ENCODE measurements at places on chromosomes 2 and 18. TPM values are rescaled to one million over a fixed set of nuclear protein-coding genes. Genes with fewer than 3 reads are reported as not detected.

The STK36 gene
- 35.7 TPM for total RNA-seq

The HOXD10 gene
- total RNA-seq, result 1.6 TPM

DNA sequence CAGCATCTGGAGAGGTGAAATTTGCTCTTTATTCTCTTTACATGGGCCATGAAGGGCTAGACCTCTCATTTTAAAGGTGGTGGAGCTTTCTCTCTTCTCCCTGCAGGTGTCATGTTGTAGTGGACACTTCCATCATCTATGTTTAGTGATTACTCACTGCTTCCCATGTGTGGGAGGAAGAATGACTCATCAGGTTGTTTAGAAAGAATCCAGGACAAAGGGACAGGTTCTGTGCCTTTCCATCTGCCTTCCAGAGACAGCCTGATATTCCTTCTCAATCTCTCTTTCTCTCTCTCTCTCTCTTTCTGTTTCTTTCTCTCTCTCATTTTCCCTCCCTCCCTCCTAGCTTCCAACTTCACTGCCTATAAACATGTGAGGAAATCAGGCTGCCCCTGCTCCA is 38.7 kb downstream of the SCG2 start:
- no peak for DNase-seq

- no peak for DNase-seq
Observed at GRCh38 chr2:98819231-98819766, 88.4 kb upstream of the MGAT4A start.

GRCh38 chr2:231922311-231923009 is 3.7 kb downstream of the NPPC start:
- DNase-seq, result peak; percentile 42

DNA sequence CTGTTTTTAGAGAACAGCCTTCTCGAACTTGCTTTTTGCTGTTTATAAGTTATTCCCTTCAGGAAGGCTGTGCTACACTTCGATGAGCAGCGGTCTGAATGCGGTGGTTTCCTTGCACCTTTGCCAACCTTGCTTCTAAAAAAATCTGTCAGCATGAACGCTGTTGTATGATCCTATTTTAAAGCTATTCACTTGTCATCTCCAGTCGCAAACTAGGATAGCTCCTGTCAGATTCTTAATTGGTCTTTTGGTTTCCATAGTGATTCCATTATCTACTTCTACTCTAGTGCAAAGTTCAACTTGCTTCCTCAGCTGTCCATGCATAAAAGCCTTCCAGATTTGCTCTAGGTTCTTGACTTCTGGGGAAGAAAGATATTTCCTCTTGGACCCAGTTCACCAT is 76.3 kb upstream of the GALNT3 start:
- no peak for DNase-seq

GRCh38 chr2:241901018-241901380 is 31.5 kb downstream of the RTP5 start:
- no peak for DNase-seq

DNA sequence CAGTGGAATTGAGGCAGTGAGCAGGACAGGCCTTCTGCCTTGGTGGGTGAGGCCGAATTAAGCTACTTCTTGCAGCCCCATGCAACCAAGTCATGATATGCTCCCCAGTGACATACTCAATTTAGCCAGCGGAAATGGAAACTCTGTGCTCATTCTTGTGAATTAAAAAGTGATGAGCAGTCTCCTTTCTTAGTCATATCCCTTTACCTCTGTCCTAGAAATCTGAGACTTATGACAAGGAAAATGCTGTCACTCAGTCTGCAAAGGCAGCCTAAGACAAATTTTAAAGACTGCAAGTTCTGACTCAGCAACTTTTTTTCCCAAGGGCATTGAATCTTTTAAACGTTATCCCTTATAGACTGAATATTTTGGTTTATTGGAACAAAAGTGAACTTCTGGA is 218.2 kb downstream of the SH3BP4 start:
- DNase-seq, result no peak

GRCh38 chr2:174282441-174282840 is 34.1 kb upstream of the OLA1 start:
- DNase-seq, result no peak

DNA sequence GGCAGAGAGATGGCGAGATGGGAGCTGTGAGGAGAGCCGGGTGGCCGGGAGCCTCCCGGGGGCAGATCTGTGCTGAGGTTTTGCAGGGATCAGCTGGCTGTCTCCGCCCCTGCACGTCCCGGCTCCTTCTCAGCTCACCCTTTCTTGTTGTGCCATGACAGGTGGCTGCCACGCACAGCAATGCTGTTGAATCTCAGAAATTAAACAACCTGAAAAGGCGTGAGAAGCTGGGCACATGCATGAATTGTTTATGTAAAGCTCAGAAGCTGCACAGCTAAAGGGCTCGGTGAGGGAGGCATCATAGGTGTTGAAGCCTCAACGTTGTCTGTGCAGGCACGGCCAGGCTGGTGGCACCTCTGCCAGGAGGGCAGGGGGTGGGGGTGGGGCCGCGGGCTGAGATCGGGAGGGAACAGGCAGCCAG is 858 bp upstream of the RTP5 start:
- no peak for DNase-seq

DNA sequence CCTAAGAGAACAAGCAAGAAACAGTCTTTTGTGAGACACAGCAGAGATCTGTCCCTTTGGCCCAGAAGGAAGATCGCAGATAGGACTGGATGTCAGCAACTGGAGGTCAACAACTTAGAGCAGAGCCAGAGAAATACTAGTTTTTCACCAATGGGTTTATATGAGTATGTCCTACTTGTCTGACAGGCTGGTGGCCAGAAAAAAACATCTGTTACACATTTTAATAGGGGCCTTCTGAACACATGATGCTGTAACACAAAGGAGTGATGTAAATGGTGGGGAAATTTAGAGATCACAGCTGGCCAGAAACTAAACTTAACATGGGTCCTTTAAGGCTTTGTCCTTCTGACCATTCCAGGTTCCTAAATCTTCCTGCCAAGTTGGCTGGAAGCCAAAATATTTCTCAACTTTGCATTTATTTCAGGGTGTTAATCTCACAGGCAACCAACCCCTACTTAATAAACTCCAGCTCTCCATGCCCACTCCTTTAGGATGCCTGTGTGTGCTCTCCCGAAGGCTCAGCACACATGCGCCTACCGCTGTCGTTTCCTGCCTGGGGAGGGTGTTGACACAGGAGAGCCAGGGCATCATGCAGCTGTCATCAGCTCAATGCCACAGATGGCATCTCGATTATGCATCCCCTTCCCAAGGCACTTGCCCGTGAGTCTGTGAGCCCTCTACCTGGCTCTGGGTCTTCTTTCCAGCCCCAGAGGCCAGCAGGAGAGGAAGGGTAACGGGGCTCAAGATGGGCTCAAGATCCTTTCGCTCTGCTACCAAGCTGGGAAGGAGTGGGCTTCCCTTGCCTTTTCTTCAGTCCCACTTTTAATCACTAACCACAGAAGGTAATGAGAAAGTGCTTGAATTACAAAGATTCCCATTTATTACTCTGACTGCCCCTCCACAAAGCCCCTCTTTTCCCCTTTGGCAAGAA is 252.5 kb downstream of the ETAA1 start:
- no peak for DNase-seq

- no peak for DNase-seq
Observed at GRCh38 chr18:34483198-34483597, 226.9 kb upstream of the DTNA start.

All from breast epithelium (tissue), 4 donors.